ENCODE measurements at places on chromosomes 3 and 15.

DNA sequence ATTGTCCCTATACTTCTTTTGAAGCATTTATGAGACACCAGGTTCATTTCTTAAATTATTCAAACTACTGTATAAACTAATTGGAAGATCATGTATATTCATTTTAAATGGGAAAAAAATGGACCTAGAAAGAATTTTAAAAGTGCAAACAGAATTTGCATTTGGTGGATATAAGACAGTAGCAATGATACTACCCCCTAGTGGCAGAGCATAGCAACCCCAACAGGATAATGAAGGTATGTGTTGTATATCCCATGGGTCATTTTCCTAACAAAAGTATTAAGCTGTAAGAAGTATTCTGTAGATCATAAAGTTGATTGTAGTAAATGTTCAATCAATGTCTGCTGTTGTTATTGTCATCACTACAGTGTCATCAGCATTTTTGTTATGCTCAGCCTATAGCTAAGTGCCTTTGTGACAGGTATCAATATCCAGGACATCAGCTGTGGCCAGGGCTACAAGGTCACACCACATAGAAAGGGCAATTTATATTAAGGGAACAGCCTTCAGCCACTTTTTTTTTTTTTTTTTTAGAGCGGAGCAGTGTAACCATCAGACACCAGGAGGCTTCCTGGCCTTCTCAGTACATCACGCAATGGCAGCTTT lies 175.8 kb downstream of the FOXB1 start:
- ATAC-seq = no peak

DNA sequence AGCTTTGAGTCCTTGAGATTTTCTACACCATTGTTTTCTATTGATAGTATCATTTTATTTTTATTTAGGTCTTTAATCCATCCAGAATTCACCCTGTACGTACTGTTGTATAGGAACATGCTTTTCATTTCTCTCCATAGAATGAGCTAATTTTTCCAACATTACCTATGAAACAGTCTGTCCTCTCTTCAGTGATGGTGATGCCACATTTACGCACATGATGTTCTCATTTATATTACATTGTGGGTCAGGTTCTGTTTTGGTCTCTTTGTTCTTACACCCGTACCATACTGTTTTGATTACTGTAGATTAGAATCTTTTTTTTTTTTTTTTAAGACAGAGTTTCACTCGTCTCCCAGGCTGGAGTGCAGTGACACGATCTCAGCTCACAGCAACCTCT lies 17.7 kb upstream of the VWA5B2 start:
- ATAC-seq = no peak

GRCh38 chr15:85404918-85405866 lies 24.8 kb downstream of the AKAP13 start:
- ATAC-seq = no peak

- peak; percentile 84 for ATAC-seq
Observed at GRCh38 chr15:42891569-42891968, 29.0 kb downstream of the TTBK2 start.

GRCh38 chr3:65230261-65231139 lies 542.7 kb upstream of the ADAMTS9 start:
- ATAC-seq = no peak

DNA sequence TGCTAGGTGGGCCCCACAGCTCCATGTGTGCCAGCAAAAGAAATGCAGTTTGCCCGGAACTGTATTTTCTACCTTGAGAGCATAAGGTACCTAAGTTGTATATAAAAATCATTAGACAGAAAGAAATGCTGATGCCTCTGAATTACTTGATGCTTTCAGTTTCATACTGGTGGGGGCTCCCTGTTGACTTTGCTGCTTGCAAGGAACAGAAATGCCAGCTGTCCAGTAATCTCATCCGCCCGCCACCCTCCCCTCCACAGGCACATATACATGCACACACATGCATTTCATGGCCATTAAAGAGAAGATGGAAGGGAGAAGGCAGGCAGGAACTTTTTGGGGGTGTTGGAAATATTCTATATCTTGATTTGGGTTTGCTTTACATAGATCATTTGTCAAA lies 38.4 kb downstream of the LIMD1 start:
- ATAC-seq = no peak

DNA sequence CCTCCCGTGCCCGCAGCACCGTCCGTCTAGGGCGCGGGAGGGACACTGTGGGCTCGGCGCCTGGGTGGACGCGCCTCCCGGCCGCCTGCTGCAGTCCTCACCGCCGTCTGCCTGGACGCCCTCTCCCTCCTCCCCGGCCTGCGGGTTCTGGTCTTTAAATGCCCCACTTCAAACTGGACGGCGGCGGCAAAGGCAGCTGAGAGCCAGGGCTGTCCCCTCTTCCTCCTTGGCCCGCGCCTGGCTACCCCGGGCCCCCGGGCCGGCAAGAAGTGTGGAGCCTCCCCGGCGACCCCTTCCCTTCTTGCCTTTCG lies 426 bp downstream of the CBLB start:
- peak; percentile 44 for ATAC-seq

GRCh38 chr3:38542401-38543298 lies 46.5 kb downstream of the EXOG start:
- ATAC-seq = no peak

GRCh38 chr3:9769426-9770275 lies at the start of gene CAMK1:
Gene CAMK1 (minus strand): TSS chr3:9769947. CDS start chr3:9767749, 2,198 bp downstream.
- ATAC-seq = peak; percentile 85
